ENCODE measurements at places on chromosomes 6 and 20.

DNA sequence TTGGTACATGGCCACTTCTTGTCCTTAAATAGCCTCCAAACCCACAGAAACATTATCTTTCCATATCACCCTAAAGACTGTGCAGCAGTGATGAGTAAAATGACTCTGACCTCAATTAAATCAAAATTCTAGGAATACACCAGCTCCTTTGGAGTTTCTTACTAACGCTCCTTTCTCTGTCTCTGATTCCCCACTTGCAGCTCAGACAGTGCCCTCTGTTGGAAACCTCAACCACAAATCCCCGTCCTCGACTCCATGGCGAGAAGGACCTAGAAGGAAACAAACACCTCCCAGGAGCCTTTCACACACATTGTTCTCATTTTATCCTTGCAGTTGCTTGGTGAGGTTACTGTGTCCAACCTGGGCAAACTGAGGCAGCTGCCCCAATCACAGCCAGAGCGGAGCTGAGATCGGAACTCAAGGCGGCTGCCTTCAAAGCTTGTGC lies 17.7 kb upstream of the PARD6B start:
- no peak for DNase-seq

GRCh38 chr6:2938004-2938631 lies 33.2 kb downstream of the SERPINB6 start:
- DNase-seq = no peak

DNA sequence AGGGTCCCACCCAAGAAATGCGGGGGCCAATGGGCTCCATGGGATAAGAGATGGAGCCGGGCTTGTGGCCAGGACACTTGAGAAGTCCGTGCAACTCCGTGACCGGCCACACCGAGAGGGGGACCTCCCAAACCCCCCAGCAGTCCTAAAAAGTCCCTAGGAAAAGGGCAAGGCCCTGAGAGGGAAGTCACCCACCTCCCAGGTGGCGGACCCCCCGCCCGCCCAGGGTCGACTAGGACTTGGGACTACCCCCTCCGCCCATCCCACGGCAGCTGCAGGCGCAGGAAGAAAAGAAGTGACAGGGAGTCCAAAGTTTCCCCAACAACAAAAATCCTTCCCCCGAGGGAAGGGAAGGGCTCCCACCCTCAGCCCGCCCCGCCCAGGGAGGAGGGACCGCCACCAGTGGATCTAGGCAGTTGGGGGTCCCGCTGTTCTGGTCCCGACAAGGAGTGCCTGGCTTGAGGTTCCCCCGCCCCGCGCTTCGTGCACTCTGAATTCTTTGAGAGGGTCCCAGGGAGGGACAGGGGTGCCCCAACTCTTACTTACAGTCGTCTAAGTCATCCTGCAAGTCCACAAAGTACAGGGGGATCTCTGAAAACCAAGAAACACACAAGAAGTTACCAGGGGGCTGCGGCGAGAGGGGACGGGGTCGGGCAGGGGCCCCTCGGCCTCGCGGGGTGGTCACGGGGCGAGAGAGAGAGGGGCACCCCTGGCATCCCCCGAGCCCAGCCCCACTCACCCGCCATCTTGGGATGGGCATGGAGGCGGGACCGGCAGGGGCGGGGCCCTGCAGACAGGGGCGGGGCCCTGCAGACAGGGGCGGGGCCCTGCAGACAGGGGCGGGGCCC lies 611 bp upstream of the RAB22A start:
- no peak for DNase-seq

DNA sequence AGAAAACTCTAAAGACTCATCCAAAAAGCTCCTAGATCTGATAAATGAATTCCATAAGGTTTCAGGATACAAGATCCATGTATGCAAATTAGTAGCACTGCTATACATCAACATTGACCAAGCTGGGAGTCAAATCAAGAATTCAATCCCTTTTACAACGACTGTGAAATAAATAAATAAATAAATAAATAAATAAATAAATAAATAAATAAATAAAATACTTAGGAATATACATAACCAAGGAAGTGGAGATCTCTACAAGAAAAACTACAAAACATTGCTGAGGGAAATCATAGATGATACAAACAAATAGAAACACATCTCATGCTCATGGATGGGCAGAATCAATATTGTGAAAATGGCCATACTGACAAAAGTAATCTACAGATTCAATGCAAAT lies 132.0 kb upstream of the NRSN1 start:
- DNase-seq = no peak

GRCh38 chr6:43604174-43604573 lies 24.9 kb downstream of the GTPBP2 start:
- no peak for DNase-seq

GRCh38 chr6:10873374-10873773 lies 8.5 kb downstream of the GCM2 start:
- no peak for DNase-seq

GRCh38 chr6:113104541-113104940 lies 752.6 kb upstream of the MARCKS start:
- DNase-seq = no peak

GRCh38 chr6:119661628-119662027 lies 312.1 kb upstream of the MAN1A1 start:
- DNase-seq = no peak

DNA sequence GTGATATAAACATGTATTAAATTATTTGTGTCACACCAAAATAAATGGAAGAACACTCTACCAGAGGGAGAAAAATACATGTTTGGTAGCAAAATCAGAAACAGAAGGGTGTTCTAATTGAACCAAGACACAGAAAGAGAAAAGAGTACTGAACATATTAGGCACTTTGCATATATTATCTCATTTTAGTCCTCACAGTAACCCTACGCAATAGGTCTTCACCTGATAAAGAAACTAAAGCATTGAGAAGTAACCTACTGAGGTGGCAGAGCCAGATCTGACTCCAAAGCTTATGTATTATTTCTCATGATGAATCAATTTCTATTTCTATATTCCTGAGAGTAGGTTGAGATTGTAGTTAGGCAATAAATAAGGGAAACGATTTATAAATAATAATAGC lies 77.7 kb downstream of the FYN start:
- no peak for DNase-seq

GRCh38 chr20:57540890-57541580 lies 16.1 kb upstream of the CTCFL start:
- DNase-seq = no peak

GRCh38 chr20:956330-956951 lies 40.3 kb upstream of the ANGPT4 start:
- peak; percentile 7 for DNase-seq

- no peak for DNase-seq
Observed at GRCh38 chr6:56759521-56759920, 116.8 kb upstream of the DST start.

GRCh38 chr6:137224799-137225198 lies 5.6 kb upstream of the IFNGR1 start:
- DNase-seq = no peak

- no peak for DNase-seq
Observed at GRCh38 chr20:41447006-41447405, 80.4 kb upstream of the EMILIN3 start.

DNA sequence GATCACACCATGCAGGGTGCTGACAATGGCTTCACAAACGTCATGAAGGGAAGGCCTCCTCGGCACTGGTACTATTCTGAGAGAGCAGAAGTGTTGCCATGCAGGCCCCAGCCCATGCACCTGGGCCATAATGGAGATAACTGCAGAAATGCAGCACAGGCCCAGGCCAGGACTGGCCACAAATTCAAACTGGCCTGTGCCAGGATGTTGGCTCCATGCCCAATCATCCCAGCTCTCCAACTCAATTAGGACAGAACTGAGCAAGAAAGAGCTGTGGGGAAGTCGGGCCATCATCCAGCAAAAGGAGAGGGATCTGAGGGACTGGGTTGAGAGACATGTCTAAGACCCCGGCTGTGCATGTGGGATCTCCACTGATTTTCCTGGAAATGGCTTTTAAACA lies 48.9 kb upstream of the SYNDIG1 start:
- DNase-seq = no peak

DNA sequence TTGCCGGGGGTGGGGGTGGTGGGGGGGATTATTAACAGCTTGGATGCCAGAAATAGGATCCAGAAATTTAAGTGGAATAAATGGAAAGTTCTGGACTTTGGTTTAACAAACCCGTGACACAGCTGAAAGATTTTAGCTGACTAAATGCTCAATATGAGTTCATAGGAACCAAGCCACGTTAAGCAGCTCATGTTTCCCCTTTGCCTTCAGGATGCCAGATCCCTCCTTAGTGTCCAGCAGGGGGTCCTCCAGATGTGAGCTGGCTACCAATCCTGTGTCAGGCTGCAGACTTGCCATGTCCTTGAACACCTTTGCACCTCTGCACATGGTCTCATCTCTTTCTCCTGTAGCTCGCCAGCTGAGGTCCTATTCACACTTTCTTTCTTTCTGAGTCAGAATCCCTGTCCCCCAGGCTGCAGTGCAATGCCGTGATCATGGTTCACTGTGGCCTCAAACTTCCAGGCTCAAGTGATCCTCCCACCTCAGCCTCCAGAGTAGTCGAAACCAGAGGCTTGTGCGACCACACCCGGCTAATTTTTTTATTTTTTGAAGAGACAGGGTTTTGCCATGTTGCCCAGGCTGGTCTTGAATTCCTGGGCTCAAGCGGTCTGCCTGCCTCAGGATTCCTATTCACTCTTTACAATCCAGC lies 133.3 kb upstream of the ARMC2 start:
- DNase-seq = no peak

Data from NCI-H2029 treated with DMSO at 0.1 percent for 48 hours (cell line).